ENCODE measurements at places on chromosomes 16 and 17.

GRCh38 chr17:5237541-5238016 lies 2.9 kb upstream of the SCIMP start:
- DNase-seq: peak; percentile 71

DNA sequence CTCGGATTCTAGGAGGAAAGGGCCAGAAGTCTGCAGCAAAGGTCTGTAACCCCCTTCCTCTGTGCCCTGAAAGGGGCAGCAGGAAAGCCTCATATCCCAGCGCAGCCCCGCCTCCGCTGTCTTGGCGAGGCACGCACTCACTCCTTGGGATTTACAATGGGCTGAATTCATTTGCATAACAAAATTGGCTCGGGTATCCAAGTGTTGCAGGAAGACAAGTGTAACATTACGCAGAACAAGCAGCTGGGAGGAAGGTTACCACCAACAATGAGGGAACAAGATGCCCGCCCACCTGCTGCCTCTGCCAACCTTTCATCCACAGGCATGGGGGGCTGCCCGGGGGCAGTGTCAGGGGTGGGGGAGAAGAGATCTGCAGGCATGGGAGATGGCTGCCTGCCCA lies 130.4 kb downstream of the MRM1 start:
- no peak for DNase-seq

DNA sequence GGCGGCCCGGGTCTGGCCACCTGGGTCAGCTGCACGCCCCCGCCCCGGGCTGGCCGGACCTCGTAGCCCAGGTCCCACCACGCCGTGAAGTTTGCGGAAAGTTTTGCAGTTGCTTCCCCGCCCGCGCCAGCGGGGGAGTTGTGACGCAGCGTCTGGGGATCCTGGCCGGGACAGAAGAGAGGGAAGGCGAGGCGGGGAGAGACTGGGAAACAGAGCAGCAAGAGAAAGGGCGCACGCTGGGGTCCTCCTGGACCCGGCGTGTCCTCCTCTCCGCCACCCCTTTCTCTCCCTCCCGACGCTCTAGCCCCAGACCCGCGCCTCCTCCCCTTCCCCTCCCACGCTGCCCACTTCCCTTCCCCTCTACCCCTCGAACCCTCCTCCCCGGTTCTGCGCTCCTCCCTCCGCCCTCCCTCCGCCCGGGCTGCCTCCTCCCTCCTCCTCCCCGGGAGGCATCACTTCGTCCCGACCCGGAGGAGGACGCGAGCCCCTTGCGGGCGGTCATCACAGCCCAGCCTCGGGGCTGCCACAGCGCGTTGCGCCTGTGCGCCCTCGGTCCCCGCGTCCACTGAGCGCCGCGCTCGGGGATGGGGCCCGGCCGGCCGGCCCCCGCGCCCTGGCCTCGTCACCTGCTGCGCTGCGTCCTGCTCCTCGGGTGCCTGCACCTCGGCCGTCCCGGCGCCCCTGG lies at the start of gene MRC2:
Gene MRC2 (plus strand): TSS at position 452 of the 685 bp plus-strand sequence. CDS start 133 bp downstream, at position 585.
- DNase-seq: peak; percentile 79

- DNase-seq: no peak
These were observed 267.9 kb upstream of the HSBP1 start for GRCh38 chr16:83539736-83540490.

GRCh38 chr16:79723583-79724168 lies 123.1 kb upstream of the MAF start:
- no peak for DNase-seq

GRCh38 chr17:58323366-58324055 lies 5.1 kb downstream of the TSPOAP1 start:
- no peak for DNase-seq

- no peak for DNase-seq
These were observed 85.3 kb upstream of the C16orf82 start for GRCh38 chr16:26981266-26981938.
